Stimulated activated CD4-positive, alpha-beta T cell treated with anti-CD3 and anti-CD28 coated beads, Interleukin-4, amount 100 ng/mL, for 4 hours (primary cell): ENCODE measurements at places on chromosomes 11 and 22.

DNA sequence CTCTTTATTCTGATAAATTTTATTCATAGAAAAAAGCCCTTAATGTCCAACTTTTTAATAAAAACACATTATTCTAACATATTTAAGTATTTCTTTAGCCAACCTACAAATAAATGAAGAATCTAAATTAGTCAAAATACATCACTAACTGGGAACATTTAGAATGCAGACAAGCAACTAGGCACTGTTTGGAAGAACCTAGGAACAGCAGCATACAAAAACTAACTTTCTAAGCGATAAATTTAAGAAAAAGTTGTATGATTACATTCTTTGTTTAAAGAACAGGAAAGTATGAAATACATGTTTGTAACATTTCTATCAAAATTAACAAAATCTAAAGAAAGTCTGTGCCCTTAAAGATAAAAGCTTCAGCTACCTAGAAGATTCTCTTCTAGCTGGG lies 35.3 kb downstream of the PI4KA start:
- no peak for DNase-seq

DNA sequence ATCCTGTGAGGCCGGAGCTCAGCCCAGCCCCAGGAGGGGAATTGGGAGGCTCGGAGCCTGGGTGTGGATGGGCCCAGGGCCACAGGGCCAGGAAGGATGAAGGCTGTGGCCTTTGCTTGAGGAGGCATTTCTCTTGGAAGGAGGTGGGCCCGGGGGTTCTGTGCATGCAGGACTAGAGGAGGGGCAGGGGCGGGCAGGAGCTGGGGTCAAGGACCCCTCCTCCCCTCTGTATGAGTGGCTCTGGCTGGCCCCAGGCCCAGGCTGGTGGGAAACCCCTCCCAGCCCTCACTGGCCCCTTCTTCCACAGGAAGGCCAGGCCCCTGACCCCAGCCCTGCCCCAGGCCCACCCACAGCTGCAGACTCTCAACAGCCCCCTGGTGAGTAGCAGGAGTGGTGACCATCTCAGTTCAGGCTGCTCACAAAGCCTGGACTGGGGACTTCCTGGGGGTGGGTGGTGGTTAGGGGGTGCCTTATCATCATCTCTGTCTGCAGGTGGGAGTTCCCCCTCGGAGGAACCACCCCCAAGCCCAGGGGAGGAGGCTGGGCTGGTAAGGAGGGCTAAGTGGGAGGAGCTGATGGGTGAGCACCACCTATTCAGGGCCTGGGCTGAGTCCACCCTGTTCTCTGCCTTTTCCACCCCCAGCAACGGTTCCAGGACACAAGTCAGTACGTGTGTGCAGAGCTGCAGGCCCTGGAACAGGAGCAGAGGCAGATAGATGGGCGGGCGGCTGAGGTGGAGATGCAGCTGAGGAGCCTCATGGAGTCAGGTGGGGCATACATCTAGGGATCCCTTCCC lies 6.0 kb downstream of the KCNK7 start:
- DNase-seq, result no peak

- DNase-seq, result no peak
Measured at GRCh38 chr11:115383431-115383830, 120.8 kb downstream of the CADM1 start.

DNA sequence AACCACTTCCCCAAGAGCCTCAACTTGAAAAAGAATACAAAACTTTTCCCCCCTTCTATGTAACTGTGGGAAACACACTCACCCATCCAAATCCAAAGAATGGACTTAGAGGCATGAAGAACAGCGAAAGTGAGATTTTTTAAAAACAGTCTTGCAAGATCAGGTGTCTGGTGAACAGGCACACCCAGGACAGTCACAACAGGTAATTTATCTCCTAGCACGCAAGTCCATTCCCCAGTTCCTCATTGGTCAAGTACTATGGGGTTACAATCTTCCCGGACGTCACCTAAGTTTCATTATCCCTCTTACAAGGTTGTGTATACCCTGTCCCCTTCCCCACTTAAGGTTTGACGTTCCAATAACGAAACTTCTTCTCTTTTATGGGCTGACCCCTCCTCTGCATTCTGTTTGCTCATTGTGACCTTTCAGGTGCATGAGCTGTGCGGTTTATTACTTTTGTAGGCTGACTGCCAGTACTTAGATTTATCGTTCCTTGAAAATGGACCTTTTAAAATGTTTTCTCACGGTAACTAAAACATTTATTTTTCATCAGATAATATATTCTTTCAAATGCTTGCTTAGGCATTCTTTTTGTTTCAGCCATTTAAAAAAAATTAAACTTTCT lies 1401.9 kb downstream of the FAM181B start:
- no peak for DNase-seq

GRCh38 chr11:122478986-122479385 lies 176.5 kb upstream of the UBASH3B start:
- DNase-seq, result no peak

DNA sequence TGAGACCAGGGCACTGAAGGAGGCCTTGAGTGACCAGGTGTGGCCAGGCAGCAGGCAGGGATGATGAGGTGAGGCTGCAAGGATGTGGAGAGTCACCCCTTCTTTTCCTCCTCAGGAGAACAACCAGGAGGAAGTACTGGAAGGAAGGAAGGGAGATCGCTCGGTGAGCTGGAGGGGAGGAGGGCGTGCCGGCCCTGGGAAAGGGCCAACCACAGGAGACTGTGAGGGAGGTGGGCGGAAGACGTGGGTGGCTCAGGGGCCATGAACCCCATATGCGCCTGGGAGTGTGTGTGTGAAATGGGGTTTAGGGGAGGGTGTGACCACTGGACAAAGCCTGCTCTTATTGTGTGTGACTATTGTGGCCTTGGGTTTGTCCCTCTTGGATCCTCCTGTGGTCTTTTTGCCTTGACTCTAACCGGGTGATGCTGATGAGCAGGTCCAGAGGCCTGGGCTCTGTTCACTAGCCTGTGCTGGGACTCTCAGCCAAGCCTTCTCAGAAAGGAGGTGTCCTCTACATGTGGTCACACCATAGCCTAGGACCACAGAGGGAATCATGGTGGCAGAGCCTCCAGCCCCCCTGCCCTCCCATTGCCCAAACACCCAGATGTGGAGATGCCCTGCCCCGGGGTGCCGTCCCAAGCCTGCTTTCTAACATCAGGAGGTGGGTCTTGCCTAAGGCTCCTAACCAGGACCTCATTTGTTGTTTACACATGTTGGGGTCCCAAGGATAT lies 41.3 kb upstream of the TUB start:
- no peak for DNase-seq

DNA sequence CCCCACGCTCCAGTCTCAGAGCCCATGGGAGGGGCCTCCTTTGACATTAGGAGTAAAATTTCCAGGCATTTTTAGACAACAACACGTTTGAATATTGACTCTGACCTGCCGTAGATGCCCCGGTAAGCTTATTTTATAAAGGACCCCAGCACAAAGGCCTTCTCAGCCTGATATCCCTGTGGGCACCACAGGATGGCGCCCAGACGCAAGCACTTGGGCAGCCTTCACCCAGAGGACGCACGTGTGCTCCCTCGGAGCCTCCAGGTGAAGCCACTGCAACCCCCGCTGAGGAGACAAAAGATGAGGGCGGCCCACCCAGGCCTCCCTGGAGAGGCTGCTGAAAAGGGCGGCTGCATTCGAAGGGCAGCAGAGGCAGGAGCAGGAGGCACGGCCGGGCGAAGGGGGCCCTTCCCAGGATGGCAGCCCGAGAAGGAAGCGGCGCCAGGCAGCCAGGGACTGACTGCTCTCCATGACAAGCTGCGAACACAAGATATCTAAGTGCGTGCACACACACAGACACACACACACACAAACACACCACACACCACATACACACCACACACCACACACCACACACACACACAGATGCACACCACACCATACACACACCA lies 15.2 kb upstream of the TH start:
- DNase-seq, result peak; percentile 44

DNA sequence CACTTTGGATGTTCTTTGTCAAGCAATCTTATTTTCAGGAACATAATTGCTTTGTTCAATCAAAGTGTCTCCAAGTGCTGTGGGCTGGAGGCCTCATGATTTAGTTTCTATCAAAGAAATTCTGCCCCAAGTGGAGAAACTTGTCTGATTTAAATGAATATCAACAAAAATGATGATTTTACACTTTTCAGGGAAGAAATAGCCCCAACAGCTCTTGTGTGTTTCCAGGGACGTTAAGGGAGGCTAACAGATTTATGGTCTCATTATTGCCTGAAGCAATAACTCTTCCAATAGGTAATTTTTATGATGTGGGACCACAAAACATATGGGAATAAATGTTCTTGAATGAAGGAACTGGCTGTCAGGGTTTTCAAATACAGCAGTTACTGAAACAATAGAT lies 699.1 kb downstream of the FAM181B start:
- no peak for DNase-seq

DNA sequence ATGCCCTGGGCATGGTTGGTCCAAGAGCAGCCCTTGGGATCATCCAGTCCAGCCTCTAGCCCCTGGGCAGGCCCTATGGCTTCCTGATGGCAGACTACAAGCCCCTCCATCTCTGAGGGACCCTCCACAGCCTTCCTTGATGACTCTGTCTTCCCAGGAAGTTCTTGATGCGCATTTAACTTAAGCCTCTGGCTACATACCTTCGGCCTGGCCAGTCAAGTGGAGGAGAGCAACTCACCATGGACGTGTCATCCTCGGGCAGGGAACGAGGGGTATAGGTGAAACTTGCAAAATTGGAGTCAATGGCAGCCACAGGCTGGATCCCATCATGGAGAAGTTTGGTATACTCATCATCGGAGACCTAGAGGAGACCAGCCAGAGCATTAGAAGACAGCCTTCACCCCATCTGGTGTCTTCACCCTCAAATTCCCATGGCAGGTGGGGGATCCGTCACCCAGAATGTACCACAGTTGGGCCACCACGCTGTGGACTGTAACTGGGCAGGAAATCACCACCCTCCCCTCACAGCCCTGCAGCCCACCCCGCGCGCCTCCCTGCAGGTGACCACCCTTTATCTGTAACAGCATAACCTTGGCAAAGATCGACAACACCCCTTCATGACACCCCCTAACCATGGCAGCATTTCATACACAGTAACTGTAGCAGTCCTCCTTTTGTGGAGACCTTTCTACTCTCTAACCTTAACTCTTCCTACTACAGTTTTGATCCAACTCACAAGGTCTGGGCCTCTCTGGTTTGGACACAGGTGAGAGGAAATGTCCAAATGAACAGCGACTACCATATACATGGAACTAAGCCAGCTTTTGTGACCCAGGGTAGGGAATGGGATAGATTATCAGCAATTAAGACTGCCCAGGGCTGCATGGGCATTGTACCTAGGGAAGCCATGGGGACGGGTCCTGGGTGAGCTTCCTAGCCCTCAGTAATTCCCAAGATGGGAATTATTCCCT lies 91.7 kb downstream of the PDE2A start:
- DNase-seq, result no peak

DNA sequence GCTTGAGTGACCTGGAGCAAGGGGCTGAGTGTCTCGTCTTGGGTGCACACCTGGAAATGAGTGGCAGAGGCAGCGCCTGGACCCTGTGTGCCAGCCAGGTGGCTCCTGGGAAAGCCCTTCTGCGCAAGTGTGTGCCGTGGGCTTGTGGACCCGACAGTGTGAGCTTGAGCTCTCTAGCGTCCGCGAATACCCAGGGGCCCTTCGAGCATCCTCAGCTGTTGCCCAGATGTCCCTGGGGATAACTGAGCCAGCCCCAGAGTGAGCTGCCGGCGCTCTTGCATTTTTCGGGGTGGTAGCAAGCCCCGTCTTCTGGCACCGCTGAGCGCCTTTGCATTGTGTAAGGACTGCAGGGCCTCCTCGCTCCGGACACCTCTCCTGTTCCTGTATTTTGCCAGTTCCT lies 399.2 kb downstream of the TBC1D22A start:
- DNase-seq, result no peak

DNA sequence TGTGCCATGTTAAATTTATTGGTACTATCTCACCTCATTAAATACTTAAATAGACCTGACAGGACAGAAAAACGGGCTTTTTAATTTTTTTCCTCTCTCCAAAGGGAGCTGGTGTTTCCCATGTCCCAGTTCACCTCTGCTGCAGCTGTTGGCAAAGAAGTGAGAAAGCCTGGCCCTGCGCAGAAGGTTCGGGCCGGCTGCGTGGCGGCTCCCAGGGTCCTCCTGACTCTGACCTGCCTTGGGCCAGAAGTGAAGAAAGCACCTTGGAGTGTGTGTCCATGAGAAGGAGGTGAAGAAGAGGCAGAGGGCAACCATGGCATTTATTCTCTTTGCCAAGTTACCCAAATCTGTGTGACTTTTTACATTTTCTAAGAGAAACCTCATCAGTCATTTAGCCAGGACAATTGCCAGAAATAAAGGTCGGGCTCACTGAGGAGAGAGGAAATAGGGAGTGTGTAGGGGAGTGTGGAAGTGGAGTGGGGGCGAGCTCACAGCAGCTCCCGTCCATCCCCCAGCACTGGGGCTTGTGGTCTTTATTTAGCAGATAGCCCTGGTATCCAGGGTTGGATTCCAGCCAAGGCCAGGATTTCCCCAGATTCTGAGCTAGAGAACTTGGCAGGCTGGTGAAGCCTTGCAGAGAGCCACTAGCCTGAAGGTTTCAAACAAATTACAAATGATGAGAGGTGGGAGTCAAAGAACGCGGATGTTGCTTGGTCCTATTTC lies 102.4 kb upstream of the CADM1 start:
- no peak for DNase-seq

GRCh38 chr11:76408171-76408965 lies 27.2 kb downstream of the GVQW3 start:
- no peak for DNase-seq

- no peak for DNase-seq
Measured at GRCh38 chr11:2275334-2276279, 5.2 kb upstream of the ASCL2 start.
